NCI-H1092 treated with DMSO at 0.1 percent for 48 hours (cell line): ENCODE measurements at places on chromosomes 12 and 14.
A peak's percentile ranks its signal among the peaks of the same experiment; 100 is the strongest.

DNA sequence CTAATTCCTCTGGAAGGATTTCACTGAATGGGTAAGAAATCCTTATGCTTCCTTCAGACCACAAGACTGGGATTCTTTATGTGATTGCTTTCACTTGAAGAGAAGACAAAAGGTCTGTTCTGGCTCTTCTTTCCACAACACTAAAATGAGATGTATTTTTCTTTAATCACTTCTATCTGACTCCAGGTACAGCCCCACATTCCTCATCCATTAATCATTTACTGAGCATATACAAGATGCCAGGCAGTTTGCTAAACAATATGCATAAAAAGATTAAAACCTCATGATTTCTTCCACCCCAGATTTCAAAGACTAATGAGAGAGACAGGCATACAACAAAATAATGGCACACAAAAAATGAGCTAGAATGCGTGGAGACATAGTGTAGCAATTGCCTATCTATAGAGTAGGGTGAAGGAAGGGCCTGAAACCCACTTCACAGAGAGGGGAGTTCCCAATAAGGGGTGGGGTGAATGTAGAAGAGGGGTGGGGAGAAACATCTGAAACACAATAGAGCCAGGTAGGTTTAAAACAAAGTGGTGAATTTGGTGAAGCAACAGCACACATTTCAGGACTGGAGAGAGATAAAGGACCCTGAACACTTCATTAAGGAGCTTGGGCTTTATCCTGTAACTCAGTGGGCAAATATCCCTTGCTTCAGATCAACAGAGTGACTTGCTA, 65.1 kb upstream of the PRB2 start:
- DNase-seq, result no peak

DNA sequence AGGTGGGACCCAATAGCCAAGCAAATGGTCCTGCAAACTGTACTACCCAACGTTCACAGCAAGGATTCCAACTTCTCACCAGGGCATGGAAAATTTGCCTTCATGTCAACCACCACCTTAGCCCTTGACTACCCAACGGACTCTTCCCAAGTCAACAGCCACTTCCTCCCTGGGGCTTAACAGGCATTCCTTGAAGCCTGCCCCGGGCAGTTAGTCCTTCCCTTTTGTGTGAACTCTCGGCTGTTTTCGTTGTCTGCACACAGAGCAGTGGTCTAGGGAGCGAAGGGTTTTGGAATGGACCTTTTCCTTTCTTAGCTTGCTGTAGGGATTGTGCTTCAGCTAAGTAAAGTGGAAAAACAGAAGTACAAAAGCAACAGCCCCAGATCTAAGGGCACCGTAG, 35.2 kb upstream of the TCL1B start:
- DNase-seq, result no peak

DNA sequence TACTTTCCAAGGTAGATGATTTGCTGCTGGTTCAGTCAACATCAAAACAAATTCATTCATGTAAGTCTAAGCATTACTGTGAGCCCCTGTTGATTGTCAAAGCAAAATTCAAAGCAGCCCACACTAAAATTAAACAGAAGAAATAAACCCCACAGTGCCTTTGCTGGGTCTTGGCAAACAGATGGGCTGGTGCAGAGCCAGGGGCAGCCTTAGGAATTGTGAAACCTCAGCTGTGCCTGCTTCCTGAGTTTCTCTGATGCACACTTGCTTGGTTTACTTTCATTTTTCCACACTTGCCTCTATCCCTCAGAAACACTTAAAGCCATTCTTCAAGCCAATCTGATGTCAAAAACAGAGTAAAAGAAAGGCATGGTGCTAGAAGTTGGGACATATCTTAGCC, 6.6 kb upstream of the PLEKHG7 start:
- no peak for DNase-seq

- peak; percentile 6 for DNase-seq
These were observed 1176.7 kb upstream of the SEL1L start for GRCh38 chr14:82710267-82710841.

DNA sequence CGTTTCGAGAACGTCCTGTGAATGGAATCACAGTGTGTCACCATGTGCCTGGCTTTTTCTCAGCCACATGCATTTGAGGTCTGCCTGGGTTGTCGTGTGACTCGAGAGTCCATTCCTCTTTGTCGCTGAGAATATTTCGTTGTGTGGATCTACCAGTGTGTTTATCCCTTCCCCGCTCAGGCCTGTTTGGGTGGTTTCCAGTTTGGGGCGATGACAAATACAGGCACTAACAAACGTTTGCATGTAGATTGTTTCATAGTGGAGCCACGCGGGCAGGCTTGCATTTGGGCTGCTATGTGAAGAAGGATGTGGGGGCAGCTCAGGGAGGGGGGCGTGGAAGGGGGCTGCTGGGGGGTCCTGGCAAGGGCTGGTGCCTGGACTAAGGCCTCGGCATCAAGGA, 14.1 kb downstream of the RIN3 start:
- no peak for DNase-seq

DNA sequence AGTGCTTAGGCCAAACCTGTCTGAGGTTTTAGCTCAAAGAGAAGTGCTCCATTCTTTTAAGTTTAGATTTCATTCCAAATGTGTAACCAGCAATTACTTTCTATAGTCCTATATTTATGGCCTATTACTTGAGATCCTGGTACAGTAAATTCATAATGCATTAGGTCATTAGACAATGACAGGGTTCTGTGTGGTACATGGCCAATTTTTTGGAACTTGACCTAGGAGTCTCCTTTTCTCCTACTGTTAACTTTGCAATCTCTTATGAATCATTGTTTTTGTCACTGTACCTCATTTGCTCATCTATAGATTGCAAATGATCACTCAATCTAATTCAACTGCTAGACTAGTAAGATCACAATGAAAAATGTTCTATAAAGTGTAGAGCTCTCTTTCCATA, 136.7 kb downstream of the PDE3A start:
- no peak for DNase-seq

DNA sequence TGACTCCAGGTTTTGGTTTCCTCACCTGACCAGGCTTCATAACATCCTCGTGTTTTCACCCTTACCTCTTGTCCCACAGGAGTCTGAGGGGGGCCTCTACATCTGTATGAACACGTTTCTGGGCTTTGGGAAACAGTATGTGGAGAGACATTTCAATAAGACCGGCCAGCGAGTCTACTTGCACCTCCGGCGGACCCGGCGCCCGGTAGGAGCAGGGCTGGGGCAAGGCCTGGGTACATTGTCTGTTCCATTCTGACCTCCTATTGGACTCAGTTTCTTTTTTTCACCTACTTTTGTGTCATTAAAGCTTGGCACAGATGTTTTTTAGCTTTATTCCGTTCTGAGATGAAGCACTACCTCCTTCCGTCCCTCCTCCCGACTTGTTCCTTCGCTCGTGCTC, 3.4 kb downstream of the USP5 start:
- no peak for DNase-seq

DNA sequence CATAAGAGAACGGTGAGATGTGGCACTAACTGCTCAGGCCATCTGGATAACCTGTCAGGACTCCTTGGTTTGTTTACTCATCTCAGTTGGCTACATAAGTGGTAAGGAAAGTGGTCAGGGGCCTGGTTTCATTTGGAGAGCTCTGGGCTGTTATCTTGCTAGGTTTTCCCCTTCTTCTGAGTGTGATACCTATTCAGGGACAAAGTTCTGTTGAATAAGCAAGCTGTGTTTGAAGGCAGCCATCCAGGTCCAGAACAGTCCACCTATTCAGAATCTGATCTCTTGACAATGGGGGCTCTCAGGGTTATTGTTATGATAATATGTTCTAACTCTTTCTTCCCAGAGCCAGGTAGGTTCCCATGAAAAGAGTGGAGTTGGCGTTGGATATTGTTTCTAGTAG, 194.9 kb downstream of the PAH start:
- no peak for DNase-seq

DNA sequence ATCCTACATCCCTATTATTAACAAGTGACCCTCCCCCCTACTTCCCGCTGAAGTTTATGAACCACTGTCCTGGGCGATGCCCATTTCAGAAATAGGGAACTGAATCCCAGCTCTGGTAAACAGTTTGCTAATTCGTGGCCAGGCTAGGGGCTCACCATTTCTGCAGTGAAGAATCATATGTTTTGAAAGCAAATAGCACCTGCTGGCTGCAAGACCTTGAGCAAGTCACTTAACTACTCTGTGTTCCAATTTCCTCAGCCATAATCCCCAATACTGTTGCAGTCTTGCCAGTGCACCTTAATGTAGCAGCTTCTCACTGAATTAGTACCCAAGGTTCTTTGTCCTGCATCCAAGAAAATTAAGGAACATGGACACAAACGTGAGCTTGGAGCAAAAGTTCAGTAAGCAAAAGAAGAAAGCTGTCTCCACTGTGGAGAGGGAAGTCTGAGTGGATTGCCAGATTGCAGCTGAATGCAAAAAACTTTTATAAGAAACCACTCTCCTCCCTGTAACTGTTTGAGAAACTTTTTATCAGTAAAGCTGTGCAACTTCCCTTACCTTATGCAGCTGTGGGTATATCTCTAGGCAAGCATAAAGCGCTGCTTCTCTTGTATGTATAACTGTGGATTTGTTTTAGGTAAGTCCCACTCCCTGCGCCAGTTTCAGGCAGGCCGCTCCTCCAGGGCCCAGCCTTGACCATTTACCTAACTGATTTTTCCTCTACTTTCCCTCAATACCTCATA, 824 bp downstream of the OAS1 start:
- DNase-seq, result no peak

DNA sequence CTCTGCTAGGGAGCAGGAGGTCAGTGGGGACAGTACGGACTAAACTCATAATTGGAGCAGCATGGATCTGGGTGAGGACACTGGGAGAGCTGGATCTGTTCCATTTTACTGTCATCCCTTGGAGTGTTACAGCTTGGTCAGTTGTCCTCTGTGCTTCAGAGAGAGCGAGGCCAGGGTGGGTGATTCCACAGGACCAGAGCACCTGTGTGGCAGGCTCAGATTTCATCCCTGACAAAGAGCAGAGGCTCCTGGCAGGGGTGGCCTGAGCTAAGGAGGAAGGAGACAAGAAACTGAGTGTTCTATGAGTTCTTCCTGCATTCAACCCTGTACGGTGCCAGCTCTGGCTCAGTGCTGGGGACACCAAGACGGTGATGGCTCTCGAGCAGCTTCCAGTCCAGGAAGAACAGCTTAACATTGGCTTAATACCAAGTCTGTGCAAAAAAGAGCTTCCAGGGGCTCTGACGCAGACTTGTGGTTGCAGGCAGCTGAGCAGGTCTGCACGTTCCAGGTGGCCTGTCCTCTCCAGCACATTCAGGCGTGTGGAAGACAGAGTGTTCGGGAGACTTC, 8.4 kb upstream of the PGF start:
- no peak for DNase-seq

- DNase-seq, result no peak
These were observed 168.0 kb downstream of the SLC16A7 start for GRCh38 chr12:59763835-59764234.

DNA sequence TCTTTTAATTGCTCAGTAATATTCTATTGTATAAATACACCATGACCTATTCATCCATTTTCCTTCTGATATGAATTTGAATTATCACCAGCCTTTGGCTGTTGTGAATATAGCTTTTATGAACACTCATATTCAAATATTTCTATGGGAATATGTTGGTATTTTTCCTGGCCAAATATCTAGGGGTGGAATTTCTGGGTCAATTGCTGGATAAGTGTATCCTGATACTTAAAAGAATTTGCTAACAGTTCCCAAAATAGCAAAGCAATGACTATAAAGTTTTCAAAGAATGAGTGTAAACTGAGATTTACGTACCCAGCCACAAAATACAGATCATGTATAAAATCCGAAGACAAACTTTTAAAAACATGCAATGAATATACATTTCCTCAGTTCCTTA, 148.7 kb upstream of the CLEC14A start:
- DNase-seq, result no peak
